ENCODE measurements at places on chromosomes 12 and 14. TPM values are rescaled to one million over a fixed set of nuclear protein-coding genes. Genes with fewer than 3 reads are reported as not detected.
A peak's percentile ranks its signal among the peaks of the same experiment; 100 is the strongest.

Gene SIVA1
- 54.4 TPM for total RNA-seq

Gene ENDOU
- not detected for total RNA-seq

Gene BDKRB1
- not detected for total RNA-seq

Gene AQP5
- 0.81 TPM for total RNA-seq

DNA sequence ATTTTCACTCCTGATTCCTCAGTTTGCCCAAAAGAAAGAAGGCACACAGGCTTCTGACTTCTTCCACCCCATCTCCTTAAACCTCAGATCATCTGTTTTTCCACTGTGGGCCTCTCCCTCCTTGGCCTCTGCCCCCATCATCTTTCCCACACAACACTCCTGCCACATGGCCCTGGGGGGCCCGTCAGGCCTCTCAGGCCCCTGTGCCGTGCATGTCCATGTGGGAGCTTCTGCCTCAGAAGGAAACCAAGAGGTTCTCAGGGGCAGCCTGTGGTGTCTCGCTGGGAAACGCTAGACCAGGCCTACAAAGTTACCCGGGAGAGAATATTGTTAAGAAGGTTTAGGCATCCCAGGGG is 8.0 kb downstream of the KLHL33 start:
- peak; percentile 45 for DNase-seq

GRCh38 chr12:23049180-23049579 is 424.2 kb downstream of the ETNK1 start:
- no peak for DNase-seq

DNA sequence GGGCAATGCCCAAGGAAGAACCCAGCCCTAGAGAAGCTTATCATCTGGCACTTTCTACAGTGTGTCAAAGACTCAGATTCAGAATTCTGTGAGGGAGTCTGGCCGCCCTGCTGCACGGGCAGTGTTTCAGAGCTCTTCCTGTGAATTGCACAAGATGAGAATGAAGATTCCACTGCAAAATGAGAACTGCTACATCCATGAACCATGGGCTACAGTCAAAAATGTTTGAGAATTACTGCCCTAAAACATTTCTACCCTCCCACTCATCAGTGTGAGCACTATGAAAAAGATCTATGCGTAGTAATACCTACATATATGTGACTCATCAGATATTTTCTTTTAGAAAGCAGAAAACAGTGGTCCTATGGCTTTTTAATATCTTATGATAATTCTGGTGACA is 104.0 kb downstream of the STAB2 start:
- no peak for DNase-seq

GRCh38 chr12:115697340-115697739 is 580.2 kb downstream of the MED13L start:
- no peak for DNase-seq

DNA sequence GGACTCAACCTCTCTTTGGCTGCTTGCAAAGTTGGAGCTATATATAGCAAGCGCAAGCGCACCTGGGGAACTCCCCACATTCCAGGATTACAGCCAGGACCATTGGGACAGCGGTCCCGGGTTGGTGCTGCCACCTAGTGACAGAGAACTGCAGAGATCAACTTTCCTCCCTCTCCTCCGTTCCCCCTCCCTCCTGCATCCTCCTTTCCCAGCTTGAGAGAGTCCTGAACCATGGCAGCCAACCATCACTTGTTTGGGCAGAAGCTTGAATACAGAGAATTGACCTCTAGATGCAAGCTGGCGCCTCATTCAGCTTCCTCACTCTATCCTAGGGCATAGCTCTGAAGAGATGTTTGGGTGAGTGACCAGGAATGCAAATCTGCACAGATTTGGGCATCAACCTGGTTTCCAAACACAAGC is 17.4 kb upstream of the FLVCR2 start:
- peak; percentile 83 for DNase-seq

DNA sequence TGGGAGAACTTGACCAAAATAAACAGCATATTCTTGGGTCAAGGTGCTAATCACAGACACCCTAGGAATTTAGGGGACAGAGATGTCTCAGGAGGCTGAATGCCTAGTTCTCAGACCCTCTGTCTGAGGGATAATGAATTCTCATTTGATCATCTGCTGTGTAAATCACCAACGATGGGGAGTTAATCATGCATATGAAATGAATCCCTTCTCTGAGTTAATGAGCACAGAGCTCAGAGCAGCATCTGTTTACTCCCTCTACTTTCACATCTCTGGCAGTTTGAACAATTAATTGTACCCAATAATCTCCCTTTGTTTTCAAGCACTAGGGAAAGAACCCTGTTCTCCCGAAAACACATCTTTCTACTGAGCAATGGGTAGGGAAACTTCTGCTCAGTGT is 129.4 kb upstream of the SRRM4 start:
- DNase-seq, result no peak

- DNase-seq, result no peak
These were observed 79.7 kb downstream of the KSR2 start for GRCh38 chr12:117889098-117889497.

DNA sequence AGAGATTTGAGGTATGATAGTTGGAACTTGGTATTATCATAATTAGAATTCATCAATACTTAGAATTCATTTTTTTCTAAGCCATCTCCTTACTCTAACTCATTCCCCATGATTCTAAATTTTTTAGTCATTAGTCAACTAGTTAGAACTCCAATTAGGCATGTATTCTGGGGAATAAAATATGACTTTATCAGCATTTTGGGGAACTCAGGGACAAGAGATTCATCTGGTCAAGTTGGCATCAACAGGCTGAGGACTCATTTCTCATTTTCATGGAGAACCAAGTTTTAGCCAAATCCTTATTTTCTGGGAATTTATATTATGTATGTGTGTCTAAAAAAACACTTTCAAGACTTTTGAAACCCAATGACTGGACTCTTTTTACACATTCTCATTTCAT is 29.2 kb downstream of the DIP2B start:
- no peak for DNase-seq

DNA sequence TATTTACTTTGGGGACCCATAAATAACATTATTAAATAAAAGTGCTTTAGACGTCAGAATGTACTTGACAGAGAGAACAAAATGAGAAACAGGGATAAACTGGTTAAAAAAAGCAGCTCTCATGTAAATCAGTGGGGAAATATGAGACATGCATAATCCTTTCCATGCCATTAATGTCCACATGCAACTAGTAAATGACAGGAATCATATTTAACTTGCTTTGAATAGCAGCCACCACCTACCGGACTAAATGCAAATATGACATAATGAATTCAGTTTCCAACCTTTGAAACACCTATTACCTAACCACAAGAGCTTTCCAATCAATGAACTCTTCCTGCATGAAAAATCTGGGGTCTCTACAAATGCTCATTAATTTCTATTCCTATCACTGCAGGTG is 19.6 kb downstream of the FGD6 start:
- no peak for DNase-seq
